ENCODE measurements at places on chromosomes 13 and 19.

DNA sequence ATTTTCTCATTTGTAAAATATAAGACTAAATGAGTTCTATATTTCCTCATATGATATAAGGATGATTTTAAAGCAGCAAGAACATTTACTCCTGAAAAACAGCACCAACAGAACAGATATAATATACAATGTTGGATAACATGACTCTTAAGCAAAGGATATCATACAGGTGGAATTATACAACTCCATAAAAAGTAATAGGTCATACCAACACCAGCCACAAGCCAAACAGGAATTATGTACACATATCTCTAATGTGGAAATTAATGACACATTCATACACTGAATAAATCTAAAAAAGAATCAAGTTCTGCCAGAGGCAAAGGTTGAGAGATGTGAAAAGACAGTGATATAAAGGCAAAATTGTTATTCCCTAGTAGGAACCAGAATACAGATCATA, 25.9 kb downstream of the INTS6 start:
- no peak for DNase-seq

- DNase-seq: no peak
These were observed 592.6 kb downstream of the TBC1D4 start for GRCh38 chr13:74889321-74889720.

DNA sequence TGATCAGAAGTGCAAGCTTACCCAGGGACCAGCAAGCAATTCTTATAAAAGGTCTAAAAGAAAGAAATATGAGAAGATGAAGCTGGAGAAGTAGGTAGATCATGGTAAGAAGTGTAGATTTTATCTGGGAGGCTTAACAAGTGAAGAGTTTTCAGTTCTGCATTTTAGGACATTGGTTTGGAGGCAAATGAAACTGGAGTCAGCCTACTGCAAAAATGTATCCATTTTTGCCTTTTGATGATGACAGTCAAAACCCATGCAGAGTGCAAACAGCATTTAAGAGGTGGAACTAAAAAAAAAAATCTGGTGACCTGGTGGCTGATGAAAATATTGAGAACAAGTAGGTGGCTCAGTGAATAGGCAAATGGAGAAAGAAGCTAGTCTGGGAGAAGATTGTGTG, 216.9 kb downstream of the DNAJC15 start:
- DNase-seq: no peak

DNA sequence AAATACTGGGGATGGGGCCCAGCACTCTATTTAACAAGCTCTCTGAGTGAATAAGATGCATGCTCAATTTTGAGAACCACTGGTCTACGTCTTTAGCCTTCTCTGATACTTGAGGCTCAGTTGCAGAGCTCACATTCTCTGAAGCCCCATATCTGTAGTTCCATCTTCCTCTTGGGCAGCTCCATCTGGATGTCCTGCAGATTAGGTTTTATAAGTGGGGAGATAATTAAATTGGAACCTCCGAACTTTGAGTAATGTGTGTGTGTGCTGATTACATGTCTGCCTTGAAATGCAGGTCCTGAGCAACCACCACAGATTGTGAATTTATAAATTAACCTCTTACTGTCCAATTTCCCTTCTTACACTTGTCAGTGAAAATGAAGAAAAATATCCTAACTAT, 7.2 kb upstream of the RASL11A start:
- DNase-seq: no peak

GRCh38 chr13:47588676-47589075, 412.4 kb downstream of the SUCLA2 start:
- no peak for DNase-seq

GRCh38 chr19:3133793-3134116, 2.1 kb upstream of the GNA15 start:
- DNase-seq: no peak

DNA sequence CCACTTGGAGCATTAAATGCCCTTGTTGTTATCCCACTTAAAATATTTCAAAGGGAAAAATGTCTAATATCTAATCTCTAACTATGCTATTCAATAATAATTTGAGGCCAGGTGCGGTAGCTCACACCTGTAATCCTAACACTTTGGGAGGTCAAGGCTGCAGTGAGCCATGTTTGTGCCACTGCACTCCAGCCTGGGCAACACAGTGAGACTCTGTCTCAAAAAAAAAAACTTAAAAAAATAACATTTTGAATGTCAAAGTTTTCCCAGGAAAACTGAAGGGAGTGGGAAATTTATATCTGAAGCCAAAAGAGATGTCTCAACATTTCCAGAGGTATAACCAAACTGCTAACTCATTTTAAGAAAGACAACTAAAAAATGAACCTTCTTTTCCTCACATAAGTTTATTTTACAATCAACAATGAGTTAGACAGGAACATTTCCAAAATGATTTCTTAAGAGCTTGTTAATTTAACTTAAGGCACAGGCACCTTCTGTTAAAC, 47.9 kb downstream of the CAB39L start:
- DNase-seq: no peak

- peak; percentile 56 for DNase-seq
These were observed 5.2 kb downstream of the LCP1 start for GRCh38 chr13:46176756-46177155.

DNA sequence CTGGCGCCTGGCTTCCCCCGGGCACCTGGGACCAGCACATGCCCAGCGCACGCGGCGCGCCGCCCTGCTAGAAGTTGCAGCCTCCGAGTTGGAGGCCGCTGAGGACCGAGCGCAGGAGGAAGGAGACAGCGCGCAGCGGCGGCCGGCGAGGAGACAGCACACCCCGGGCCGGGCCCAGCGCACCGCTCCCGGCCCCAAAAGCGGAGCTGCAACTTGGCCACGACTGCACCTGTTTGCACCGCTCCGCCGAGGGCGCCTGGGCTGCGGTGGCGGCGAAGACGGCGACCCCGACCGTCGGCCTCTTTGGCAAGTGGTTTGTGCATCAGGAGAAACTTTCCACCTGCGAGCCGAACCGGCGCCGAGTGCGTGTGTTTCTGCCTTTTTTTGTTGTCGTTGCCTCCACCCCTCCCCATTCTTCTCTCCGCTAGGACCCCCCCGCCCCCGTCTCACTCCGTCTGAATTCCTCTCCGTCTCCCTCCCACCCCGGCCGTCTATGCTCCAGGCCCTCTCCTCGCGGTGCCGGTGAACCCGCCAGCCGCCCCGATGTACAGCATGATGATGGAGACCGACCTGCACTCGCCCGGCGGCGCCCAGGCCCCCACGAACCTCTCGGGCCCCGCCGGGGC, at the start of gene SOX1:
Gene SOX1 (plus strand): TSS at position 34 of the 626 bp plus-strand sequence. CDS start 510 bp downstream, at position 544.
- DNase-seq: no peak

DNA sequence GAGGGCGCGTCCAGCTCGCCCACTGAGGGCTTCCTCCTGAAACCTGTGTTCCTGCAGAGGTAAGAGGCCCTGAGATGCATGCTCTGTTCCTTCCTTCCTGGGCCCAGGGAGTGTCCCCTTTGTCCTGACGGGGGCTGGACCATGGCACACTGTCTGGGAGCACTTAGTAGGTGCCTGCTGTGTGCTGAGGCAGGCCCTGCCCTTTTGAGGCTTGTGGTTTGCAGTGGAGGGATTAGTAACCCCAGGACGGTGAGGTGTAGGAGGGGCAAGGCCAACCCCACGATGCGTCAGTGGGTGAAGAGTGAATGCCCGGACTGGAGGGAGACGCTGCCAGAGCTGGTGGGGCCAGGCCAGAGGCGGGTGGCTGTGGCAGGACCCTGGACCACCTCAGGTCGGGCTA, 11.2 kb upstream of the F2RL3 start:
- no peak for DNase-seq

DNA sequence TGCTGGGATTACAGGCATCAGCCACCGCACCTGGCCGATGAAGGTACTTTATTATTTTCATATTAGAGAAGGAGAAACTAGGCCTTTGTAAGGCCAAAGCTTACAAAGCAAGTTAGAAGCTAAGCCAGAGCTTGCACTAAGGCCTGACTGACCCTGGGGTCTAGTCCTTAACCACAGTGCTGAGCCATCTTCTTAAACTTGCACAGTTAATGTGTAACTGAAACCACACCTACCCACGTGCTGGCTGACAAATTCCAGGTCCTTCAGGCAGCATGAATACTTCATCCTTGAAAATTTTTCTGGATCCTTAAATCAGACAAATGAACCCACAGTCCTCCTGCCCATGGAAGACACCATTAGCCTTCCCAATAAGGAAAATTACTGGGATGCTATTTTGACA, 880.6 kb downstream of the UQCRFS1 start:
- DNase-seq: no peak

All from CD4-positive, alpha-beta T cell treated with Interleukin-4 for 1 hour (primary cell).